ENCODE measurements at places on chromosomes 7 and 10.

GRCh38 chr10:69065406-69066361 lies 22.2 kb upstream of the SRGN start:
- no peak for DNase-seq

GRCh38 chr10:76740514-76740913 lies 897.1 kb downstream of the KCNMA1 start:
- DNase-seq: no peak

GRCh38 chr10:9450801-9451200 lies 1396.3 kb downstream of the GATA3 start:
- DNase-seq: no peak

DNA sequence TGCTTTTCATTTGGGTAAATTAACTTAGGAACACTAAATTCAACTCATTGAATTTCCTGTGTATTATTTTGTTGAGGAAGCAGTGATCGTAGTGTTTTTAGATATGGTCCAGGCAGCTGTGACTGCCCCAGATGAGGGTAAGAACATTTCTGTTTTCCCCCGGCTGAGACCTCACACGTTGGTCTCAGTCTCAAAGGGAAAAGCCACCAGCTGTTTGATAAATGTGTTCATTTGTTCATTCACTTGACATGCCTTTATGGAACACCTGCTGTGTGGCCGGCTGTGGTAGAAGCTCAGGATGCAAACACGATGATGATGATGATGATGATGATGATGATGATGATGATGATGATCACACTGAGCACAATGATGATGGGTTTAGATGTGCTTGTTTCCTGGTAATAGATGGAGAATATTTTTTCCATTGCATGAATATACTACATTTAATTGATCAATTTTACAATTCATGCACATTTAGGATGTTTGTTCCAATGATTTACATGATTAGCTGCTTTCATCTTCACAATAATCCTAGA lies 125.6 kb upstream of the ZNF32 start:
- no peak for DNase-seq

GRCh38 chr10:112880633-112881530 lies 69.2 kb upstream of the TCF7L2 start:
- DNase-seq: no peak

- DNase-seq: no peak
These were observed 1.3 kb upstream of the TNRC18 start for GRCh38 chr7:5424749-5425506.

GRCh38 chr10:47047577-47048525 lies 136.6 kb downstream of the PTPN20 start:
- no peak for DNase-seq

GRCh38 chr10:32446536-32447406 lies 831 bp downstream of the CCDC7 start:
- no peak for DNase-seq

DNA sequence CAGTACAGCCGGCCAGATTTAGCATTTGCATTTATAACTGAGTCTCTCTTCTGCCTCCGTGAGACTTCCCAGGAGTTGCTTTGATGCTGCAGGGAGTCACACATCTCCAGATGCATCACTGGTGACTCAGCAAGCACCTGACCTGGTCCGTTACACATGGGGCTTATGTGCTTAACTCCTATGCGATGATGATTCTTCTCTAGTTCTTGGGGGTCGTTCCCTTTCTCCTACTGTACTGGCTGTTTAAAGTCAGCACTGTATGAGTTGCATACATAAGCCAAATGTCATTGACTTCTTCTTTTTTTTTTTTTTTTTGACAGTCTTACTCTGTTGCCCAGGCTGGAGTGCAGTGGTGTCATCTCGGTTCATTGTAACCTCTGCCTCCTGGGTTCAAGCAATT lies 13.0 kb upstream of the AKR1E2 start:
- no peak for DNase-seq

GRCh38 chr7:128878226-128879105 lies 15.8 kb downstream of the ATP6V1F start:
- no peak for DNase-seq

GRCh38 chr7:149558149-149558861 lies 60.7 kb upstream of the ZNF746 start:
- DNase-seq: no peak

DNA sequence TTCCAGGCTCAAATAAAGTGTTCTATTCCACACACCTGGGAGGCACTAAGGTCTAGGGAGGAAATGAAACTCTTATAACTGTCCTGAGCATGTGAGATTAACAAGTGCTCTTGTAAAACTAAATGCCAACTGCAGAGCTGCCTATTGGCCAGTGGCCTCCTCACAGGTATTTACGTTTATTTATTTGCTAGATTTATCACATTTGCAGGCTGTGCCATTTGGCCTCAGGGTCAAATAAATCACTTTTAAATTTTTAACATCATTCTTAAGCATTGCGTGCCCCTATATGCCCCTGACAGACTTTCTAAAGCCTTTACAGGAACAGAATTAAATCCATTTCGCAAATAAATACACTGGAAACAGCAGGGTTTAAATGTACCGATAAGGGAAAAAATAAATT lies 381.8 kb upstream of the NFE2L3 start:
- DNase-seq: no peak

DNA sequence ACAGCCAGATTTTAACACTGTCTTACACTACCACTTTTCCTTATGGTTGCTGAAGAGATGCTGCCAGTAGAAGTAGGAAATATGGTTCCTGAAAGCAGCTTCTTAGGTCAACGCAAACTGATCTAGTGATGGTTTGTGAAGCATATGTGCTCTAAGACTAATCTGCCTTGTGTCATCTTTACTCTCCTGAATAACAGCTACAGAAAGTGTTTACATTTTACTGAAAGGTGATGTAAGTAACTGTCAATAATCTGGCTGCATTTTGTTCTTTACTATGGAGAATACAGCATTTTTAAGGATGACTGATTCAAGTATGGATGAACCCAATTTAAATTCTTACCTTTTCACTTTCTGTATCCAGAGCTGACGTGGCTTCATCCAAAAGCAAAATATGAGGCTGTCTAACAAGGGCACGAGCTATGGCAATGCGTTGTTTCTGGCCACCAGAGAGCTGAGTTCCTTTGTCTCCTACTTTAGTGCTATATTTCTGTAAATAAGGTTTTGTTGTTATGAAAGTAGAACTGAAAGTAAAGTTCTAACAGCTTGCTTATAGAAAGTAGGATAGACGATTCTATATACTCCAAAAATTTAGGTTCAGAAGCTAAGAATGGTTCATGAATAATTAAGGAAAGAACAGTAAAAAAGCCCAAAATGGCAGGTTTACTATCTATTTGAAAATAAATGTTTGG lies 30.2 kb upstream of the ABCB4 start:
- no peak for DNase-seq

DNA sequence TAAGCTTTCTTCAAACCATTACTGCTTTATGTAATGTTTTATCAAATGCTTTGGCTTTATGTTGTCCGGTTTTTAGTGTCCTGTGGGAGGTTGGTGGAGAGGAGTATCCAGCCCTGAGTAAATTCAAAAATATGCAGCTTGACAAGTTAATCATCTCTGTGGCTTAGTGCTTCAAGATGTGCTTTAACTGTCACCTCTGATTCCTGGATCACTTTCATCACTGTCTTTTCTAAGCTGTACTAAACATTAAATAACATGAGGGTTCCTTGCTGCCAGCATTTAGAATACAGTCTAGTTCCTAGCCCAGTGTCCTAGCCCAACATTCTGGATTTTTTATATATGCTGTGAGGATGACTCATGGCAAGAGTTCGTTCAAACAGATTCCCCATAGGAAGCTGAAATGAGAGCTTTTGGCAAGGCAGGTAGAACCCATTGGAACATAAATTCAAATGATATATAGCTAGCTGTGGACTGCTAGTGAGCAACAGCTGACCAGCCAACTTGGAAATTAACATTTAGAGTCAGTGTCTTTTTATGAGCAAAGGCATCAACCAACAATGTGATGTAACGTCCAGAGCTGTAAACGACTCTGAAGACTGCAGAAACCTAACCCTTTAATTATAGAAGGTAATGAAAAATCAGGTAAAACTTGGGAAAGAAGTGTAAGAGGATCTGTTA lies 80.6 kb upstream of the OIT3 start:
- no peak for DNase-seq

- DNase-seq: no peak
These were observed 131.6 kb upstream of the NAMPT start for GRCh38 chr7:106416430-106416829.

DNA sequence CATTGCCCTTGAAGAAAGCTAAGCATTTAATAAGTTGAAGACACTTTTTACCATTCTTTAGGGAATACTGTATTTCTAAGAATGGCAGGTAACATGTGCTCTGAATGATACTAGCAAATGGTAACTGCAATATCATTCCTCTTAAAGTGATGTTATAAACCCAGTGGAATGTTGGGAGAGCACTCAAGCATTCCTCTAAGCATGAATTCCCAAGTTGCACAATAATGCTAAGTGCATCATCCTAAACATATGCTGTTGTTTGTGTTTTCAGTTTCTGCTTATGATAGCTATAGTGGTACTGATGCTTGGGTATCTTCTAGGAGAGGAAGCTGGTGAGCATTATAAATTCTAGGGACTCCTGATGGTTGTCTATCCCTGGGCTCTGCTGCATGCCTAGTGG lies 673.9 kb downstream of the PHTF2 start:
- no peak for DNase-seq

GRCh38 chr7:28093623-28094232 lies 86.9 kb downstream of the JAZF1 start:
- no peak for DNase-seq

GRCh38 chr7:77575187-77575586 lies 38.1 kb downstream of the PTPN12 start:
- DNase-seq: no peak

- no peak for DNase-seq
These were observed 2.2 kb upstream of the NOM1 start for GRCh38 chr7:156947120-156947843.

DNA sequence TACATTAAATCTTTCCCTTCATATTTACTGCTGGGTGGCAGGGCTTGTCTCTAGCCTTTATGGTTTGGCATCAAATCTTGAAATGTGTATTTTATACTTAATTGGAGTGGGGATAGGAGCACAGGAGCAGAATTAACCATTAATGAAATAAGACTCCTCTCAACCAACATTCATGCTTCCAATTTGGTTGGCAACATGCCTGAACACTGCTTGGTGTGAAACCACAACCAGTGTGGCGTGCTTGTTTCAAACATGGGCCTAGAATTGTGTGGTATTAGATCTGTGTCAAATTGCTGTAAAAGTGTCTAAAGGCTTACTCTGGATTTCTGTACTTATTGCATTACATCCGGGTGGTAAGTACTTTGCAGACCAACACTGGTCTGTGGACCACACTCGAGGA lies 25.1 kb upstream of the VPS41 start:
- DNase-seq: no peak

DNA sequence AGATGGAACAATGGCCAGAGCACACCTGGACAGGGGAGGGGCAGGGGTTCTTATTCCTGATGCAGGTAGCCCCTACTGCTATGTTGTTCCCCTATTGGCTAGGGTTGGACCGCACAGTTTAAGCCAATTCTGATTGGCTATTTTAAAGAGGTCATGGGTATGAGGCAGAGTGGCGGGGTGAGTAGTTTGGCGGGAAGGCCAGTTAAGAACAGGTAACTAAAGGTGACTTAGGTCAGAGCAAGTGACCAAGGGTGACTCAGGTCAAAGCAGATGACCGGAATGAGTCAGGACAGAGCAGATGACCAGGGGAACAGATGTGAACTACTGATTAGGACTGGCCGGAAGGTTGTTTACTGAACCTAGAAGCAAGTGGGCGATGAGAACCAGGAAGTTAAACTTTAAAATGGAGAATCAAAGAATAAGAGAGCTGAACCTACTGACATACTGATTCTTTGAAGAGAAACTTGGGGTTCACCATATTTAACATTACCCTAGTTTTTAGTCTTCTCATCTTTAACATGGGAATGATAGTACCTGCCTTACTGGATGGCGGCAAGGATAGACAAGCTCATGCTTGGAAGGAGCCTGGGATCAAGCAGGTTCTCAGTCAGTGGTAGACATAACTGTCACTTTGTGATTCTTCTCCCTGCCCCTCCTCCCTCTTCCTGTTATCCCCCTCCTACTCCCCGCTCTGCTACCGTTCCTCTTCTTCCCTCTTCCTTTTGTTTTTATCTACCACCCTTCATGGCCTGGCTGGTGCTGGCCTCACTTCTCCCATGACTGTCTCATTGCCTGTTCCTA lies 55.0 kb downstream of the CCNY start:
- DNase-seq: no peak

GRCh38 chr7:154338701-154339506 lies 286.7 kb downstream of the DPP6 start:
- DNase-seq: no peak

GRCh38 chr7:22833957-22834356 lies 11.3 kb upstream of the TOMM7 start:
- DNase-seq: peak; percentile 53

- DNase-seq: no peak
These were observed 260.9 kb upstream of the BMPER start for GRCh38 chr7:33644489-33644888.

DNA sequence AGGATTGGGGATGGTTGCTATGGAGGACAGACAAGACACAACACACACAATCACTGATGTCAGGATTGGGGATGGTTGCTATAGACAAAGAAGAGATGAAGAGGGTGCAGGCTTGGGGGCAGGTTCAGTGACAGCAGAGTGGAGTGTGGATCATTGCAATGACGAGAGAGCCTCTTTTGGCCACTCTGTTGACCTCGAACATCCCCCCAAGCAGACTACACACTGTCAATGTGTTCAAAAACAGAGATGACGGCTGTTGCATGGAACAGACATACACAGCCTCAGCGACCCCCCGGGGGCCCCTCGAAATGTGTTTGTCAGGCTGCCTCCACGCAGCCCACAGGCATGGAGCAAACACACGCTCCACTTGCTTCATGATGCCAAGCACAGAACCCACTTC lies 133.0 kb downstream of the PTPRN2 start:
- DNase-seq: no peak

GRCh38 chr7:4842319-4843064 lies 19.3 kb downstream of the PAPOLB start:
- no peak for DNase-seq

DNA sequence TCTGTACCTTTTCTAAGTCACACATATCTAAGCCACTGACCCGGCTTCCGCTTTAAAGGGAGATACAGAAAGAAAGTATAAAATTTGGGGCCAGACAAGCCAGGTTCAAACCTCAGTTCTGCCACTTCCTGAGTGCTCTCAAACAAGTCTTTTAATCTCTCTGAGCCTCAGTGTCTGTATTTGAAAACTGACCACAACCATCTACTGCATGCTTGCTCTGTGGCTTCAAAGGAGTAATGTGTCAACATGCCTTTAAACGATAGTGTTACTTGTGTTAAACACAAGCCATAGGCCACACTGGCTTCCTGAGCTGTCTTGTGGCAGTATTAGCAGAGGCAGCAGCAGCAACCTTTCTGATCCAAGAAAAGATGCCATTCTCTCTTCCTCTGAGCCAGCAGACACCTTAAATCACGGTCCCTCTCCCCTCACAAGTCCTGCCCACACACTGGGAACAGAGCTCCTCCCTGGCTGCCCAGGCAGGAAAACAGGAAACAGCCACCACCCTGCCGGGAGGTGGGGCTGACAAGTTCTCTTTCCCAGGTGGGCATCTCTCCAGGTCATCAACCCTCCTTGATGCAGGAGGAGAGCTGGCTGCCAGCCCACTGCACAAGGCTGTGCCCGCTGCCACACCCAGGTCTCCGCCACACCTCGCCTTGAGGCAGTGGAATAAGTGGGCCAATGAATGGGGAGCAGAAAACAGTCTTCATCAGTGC lies 10.7 kb downstream of the HIP1 start:
- DNase-seq: no peak
